ENCODE measurements at places on chromosomes 1 and 21.

DNA sequence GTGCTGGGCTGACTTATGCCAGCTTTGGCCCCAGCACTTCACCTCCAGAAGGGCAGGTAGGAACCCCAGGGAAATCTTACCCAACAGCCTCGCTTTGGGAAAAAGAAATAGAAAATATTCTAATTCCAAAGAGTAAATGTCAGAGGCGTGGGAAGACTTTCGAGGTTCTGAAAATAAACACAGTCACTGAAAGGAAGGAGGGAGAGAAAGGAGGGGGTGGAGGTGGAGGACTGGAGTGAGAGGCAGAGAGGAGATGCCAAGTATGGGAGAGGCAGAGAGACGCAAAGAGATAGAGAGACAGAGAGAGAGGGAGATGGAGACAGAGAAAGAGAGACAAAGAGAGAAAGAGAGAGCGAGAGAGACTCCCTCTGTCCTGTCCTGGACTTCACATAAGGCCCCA is 395.0 kb downstream of the PTPRU start:
- no peak for DNase-seq

DNA sequence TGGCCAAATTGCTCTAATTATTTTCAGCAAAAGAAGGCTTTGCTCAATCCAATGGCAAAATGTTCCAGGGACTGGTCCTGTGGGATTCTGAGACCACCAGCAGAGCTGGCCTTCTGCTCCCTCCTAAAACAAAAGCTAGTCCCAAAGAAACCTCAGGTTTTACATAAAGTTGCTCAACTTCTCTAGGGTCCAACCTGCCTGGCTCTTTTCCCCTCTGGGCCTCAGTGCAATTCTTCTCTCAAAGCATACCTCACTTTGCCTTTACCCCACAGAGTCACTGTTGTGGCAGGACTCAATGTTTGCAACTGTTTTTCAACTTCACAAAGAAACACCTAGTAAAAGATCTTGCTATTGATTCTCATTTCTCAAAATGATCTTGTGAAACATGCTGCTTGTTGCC is 39.8 kb downstream of the TBX15 start:
- DNase-seq, result no peak

GRCh38 chr21:39066829-39067780 is 116.1 kb downstream of the PSMG1 start:
- no peak for DNase-seq

- no peak for DNase-seq
Measured at GRCh38 chr1:15724949-15725880, 10.8 kb upstream of the SLC25A34 start.

DNA sequence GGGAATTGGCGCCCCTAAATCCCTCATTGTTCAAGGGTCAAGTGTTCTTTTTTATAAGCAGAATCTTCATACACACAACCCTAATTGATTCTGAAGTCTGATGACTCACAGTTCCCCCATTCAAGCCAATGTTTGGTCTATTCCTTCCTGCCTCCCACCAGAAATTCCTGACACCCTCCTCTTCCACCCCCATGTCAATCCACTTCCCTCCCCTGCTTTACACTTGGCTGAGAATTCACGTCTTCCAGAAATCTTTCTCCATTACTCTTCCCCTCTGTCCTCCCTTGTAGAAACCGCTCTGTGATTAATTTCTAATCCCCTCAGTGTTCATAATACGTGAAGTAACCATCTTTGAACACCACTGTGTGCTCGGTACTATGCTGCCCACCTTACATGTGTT is 76.2 kb upstream of the CD34 start:
- no peak for DNase-seq

- no peak for DNase-seq
Measured at GRCh38 chr1:196464480-196464941, 143.7 kb downstream of the KCNT2 start.

GRCh38 chr1:238951809-238952208 is 434.6 kb upstream of the CHRM3 start:
- no peak for DNase-seq

DNA sequence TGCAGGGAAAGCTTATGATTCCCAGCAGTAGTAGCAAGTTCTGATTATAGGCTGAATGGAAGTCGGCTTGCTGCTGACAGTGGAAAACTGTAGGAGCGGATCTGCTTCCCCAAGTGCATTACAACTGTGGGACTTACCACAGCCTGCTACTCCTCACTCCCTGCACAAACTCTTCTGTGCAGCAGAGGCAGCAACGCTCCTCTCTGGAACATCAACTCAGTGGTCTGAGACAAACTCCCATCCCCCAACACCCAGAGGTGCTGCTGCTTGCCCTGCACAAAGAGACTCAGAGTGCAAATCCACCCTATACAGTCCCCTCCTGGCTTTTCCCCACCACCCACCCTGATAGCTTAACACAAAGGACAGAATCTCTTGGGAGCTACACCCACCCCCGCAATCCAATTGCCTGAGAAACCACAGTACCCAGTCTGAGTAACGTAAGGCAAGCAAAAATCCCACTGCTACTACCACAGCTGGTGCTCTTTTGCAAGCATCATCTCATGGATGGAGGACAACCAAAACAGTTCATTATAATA is 1455.2 kb downstream of the AMY1C start:
- no peak for DNase-seq

GRCh38 chr1:53600561-53600960 is 138.4 kb downstream of the GLIS1 start:
- DNase-seq, result no peak

GRCh38 chr1:192443616-192444015 is 126.8 kb downstream of the RGS21 start:
- DNase-seq, result no peak

DNA sequence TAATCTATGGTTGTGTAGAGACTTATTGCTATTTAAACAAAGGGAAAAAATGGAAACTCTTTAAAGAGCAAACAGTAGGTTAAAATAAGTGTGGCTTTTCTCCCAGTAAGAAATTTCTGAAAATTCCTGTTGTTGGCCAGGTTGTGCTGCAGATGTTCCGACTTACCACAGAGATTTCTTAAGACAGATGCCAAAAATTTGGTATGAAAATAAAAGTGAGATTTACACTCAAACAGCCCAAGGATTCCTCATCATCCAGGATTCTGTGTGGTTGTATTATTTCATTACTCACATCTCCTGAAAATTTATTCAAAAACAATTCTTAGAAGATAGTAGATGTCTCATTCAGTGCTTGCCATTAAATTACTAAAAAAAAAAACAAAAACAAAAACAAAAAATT is 296.7 kb upstream of the PTBP2 start:
- DNase-seq, result no peak

GRCh38 chr1:99850459-99851291 is 514 bp downstream of the AGL start:
- DNase-seq, result no peak

DNA sequence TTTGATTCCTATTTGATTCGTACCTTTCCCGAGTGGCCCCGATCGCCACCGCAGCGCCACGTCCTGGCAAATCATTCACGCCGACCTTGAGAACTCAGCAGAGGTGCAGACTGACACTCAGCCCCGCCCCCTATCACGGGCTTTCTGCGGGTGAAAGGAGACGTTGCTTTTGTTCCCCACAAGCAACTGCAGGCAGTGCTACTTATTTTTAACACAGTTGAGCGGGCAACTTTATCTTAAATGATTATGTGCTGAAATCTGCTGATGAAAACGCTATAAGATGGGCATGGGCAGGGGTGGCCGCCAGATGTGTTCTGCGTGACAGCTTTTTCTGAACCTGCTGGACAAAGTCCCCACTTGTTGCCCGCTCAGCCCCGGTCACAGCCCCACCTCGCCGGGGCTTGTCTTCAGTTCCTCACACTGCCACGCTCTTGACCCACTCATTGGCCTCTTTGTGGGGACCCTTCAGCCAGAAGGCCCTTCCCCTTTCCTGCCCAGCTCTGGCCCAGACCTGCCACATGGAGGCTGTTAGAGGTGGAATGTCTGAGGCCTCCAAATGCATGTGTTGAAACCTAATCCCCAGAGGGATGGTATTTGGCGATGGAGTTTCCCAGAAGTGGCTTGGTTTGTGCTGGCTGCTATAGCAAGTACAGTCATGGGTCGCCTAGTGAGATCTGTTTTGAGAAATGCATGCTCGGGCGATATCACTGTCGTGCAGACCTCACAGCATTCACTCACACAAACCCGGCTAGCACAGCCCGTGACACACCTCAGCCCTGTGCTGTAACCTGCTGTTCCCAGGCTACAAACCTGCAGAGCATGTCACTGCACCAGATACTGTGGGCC is 15.7 kb upstream of the PDXK start:
- DNase-seq, result no peak

- DNase-seq, result no peak
Measured at GRCh38 chr1:87497380-87498203, 168.9 kb downstream of the LMO4 start.
